Left colon (tissue), 2 donors: ENCODE measurements at places on chromosomes 7 and 10. TPM values are rescaled to one million over a fixed set of nuclear protein-coding genes. Genes with fewer than 3 reads are reported as not detected.

GRCh38 chr7:73442903-73443500 lies 9.4 kb downstream of the FZD9 start:
- no peak for DNase-seq

DNA sequence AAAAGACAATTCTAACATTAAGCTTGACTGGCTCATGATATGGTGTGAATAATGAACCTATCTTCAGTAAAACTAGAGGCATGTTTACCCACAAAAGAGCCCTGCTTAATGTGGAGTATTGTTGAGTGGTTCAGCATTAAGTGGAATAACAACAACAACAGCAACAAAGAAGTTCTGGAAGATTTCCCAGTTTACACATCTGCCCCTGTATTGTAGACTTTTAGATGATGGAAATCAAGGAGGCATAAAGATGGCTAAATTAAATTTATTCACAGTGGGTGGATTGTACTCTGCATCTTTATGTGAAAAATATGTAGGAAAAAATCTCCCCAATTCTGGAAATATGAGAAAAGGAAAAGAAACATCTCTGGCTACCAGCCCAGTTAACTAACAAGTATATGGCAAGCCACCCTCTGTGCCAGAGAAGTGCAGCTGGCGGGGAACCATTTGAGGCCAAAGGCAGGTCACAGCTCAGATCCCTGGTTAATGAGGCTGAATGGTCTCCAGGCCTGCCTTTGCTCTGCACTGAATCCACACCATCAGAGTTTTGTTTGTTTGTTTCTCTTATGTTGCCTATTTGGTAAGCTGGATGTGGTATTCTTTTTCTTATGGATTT lies 186.0 kb downstream of the SEMA3D start:
- no peak for DNase-seq

GRCh38 chr10:97362310-97363033 lies 27.9 kb upstream of the FRAT2 start:
- no peak for DNase-seq

DNA sequence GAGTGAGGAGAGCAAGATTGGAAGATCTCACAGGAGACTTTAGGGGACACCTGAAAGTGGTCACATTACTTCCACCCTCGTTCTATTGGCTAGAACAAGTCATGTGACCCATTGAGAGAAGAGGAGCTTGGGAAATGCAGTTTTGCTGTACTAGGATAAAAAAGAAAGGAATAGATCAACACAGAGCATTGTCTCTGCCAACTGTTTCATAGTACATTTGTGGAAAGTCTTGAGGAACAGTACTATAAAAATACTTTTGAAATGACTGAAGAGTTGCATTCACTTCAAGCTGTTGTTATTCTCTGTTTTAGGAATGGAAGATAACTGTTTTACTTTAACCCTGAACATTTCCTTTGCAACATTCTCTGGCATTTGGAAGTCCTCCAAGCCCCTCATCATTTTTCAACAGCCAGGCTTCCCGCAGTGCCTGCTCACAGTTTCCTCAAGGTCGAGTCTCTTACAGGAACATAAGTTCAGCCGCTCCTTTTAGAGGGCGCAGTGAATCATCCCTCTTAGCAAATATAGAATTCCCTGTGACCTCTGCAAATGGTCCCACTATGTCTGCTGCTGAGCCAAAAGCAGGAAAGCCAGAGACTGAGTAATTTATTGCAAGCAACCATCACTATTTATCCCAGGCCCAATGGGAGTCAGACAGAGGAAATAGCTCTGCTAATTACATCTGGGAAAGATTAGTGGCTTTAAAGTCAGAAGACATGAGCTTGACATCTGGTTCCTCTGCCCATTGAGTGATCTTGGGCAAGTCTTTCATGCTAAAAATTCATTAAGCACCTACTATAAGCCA lies 40.7 kb downstream of the MRPL32 start:
- DNase-seq: no peak

- peak; percentile 37 for DNase-seq
Observed at GRCh38 chr7:5296611-5297226, 14.0 kb downstream of the SLC29A4 start.

DNA sequence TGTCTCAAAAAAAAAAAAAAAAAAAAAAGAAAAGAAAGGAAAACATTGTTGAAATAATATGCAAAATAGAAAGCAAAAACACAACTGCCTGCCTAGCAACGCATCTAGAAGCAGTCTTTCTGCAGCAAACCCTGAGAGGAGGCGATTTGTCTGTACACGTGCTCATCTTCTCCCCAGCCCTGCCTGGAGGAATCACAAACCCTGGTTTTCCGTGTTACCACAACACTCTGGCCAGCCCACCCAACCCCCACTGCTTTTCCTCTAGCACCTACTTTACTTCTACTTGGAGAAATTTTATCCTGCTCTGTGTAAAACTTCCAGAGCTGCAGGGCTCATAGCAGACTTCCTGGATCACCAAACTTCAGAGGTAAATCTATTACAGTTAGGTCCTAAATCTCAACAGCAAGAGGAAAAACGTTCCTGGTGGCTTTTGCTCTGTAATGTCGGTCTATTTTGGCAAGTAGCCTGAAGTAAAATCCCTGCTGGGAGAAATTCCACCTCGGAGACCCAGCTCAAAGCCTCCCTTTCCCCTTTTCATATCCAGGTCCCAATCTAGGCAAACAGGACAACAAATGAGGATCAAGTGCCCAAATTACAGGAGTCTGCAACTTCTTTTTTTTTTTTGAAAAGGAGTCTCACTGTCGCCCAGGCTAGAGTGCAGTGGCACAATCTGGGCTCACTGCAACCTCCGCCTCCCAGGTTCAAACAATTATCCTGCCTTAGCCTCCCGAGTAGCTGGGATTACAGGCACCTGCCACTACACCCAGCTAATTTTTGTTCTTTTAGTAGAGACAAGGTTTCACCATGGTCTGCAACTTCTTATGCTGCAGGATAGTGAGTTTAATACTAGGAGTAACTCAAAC lies 91.6 kb downstream of the DNMBP start:
- peak; percentile 49 for DNase-seq

- DNase-seq: no peak
Observed at GRCh38 chr7:108455551-108455997, 662 bp downstream of the NRCAM start.

- DNase-seq: no peak
Observed at GRCh38 chr7:140667476-140667875, 5.3 kb upstream of the ADCK2 start.

DNA sequence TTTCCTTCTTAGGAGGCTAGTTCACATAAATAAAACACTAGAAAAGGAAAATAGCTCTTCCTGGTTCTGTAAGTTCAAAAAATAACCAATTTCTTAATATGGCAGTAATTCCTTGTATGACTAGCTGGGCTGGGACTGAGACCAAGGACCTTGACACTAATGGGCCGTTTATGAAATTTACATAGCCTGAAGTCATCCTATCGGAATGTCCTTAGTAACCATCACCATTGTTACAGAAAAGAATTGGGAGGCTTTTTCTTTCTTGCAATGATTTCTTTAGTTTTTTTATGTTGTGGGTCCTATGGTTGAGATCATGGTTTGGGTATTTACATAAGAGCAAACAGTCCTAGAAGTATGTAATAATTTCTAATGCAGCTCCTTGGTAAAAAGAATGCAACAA lies 87.1 kb upstream of the HDAC9 start:
- no peak for DNase-seq

Gene ADRB1
- 1.6 TPM for total RNA-seq

Gene WIPF3
- total RNA-seq: 1.7 TPM

Gene LRRTM3
- not detected for total RNA-seq
